CD4-positive, alpha-beta T cell (primary cell): ENCODE measurements at places on chromosomes 5 and 9.

DNA sequence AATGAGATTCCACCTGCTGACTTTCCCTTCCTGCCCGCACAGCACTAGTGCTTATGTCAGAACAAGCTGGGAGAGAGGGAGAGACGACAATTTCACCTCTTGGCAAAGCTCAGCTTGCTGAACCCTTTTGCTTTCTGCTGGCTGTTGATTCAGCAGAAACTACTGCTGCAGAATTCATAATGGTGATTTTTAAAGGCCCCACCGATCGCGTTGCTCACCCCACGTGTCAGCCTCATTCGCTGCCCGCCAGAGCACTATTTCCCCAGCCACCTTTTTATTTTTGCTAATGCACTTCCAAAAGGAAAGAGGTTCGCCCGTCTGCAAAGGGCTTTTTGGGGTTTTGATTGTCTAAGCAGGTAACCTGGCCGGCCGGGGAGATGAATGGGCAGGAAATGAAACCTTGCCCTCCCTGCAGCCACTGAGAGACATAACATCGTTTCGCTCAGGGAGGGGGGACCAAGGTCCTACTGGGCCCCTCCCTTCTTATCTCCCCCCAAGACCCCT lies 1.3 kb downstream of the PPP2R2B start:
- H3K27me3 ChIP-seq = peaks cover 6% of the 10 kb centered on the region
- H3K36me3 ChIP-seq = no peaks in the 10 kb centered on the region
- no peak for DNase-seq
- H3K4me3 ChIP-seq = peak overlapping the region; percentile 69
- H3K27ac ChIP-seq = no peak overlapping the region

DNA sequence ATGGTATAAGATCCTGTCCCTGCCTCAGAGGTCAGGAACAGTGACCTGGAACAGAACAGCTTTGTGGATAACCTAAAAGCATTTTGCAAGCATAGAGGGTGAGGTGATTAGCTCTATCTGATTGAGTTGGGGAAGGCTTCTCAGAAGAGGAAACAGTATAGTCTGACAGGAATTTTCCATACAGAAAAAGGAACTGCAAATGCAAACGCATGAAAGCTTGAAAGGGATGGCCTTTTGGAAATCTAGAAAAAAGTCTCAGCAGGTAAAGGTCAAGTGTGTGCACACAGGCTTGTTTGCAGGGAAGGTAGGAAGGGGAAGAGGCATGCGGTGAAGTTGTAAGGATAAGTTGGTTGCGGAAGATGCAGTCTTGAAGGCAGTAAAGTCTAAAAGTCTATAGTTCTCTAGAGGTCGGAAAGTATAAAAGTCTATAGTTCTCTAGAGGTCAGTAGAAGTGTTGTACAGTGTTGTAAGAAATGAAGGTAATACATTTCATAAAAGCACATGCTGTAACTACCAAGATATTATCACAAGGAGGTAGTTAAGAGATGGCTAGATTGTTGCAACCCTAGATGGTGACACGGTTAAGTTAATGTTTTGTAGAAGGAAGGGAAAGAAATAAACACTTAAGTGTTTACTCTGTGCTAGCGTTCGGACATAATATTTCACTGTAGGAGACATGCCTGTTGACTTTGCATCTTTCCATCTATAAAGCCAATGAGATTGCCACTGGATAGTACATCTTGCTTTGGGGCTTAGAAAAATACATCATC lies 16.7 kb upstream of the HSPB3 start:
- H3K4me1 ChIP-seq = peaks cover 10% of the 10 kb centered on the region
- DNase-seq = no peak
- H3K36me3 ChIP-seq = no peaks in the 10 kb centered on the region
- no peak overlapping the region for H3K4me3 ChIP-seq

- no peak for DNase-seq
- no peaks in the 10 kb centered on the region for H3K4me1 ChIP-seq
- H3K27me3 ChIP-seq = no peaks in the 10 kb centered on the region
- H3K4me3 ChIP-seq = no peak overlapping the region
- H3K36me3 ChIP-seq = no peaks in the 10 kb centered on the region
- H3K27ac ChIP-seq = no peak overlapping the region
These were observed 316.1 kb downstream of the TLE1 start for GRCh38 chr9:81373294-81373693.

- H3K4me3 ChIP-seq = no peak overlapping the region
- no peaks in the 10 kb centered on the region for H3K36me3 ChIP-seq
- no peaks in the 10 kb centered on the region for H3K4me1 ChIP-seq
- H3K27me3 ChIP-seq = no peaks in the 10 kb centered on the region
- no peak for DNase-seq
These were observed 197.4 kb downstream of the CSNK1G3 start for GRCh38 chr5:123709422-123709821.

DNA sequence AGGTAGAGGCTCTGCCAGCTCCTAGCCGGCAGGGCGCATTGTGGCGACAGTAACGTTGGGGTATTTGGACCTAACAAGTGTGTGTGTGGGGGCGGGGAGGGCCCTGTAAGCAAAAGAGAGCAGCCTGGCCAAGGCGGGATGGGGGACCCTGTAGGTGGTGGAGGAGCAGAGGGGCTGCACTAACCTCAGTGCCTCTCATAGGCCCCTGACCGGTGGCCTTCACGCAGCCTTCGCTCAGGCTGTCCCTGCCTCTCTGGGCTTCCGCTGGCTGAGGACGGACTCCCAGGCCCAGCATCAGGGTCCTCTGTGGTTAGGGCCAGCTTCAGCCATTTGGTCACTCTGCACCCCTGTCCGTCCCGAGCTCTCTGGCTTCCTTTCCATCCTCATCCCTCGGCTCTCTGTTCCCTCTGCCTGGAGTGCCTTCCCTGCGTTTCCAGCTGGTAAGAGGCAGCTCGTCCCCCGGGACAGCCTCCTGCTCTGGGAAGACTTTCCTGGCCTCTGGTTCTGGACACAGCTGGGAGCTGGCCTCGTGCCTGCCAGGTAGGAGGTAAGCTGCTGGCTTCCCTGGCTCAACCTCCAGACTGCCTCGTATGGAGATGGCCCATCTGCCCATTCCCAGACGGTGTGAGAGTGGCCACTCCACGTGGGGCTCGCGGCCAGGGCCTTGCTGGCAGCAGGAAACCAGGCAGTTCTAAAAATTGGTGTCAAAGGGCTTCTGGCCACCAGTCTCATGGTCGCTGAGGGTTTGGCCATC lies 39.3 kb upstream of the PHYKPL start:
- no peaks in the 10 kb centered on the region for H3K36me3 ChIP-seq
- H3K4me1 ChIP-seq = no peaks in the 10 kb centered on the region
- no peak overlapping the region for H3K27ac ChIP-seq
- no peaks in the 10 kb centered on the region for H3K27me3 ChIP-seq
- DNase-seq = no peak

DNA sequence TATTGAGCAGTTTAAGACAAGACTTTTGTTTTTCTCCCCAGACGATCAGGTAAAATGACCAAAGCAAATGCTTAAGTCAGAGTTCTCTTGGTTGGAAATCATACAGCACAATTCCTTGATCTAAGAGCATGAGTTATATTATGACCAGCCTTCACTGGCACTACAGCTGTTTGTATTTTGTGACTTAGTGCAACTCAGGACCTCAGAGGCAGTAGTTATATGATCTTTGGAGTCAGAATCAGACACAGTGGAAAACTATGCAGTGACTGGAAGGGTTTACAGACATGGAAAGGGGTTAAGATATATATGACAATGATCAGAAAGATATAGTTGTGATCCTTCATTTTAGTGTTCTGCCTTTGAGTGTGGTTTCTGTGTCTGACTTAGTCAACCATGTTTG lies 24.3 kb downstream of the RAD23B start:
- peaks cover 43% of the 10 kb centered on the region for H3K36me3 ChIP-seq
- H3K4me1 ChIP-seq = peaks cover 8% of the 10 kb centered on the region
- H3K27me3 ChIP-seq = no peaks in the 10 kb centered on the region
- H3K27ac ChIP-seq = no peak overlapping the region
- H3K4me3 ChIP-seq = no peak overlapping the region
- no peak for DNase-seq

DNA sequence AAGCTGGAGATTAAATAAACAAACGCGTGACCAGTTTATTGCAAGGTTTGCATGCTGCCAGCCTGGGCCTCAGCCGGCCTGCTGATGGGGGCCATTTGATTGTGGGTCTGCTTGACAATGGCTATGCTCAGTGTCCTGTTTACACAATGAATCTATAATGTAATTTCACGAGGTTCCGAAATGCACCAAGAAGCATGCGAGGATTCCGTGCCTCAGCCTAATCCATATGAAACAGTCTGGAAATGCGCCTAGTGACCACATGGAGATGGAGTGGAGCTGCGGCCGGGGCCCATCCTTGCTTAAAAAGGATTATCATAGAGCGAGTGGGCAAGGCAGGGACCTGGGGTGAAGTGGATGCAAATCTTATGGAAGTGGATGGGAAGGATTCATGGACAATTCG lies 382.4 kb downstream of the CDK5RAP2 start:
- no peak for DNase-seq
- H3K4me3 ChIP-seq = no peak overlapping the region
- H3K27me3 ChIP-seq = no peaks in the 10 kb centered on the region

DNA sequence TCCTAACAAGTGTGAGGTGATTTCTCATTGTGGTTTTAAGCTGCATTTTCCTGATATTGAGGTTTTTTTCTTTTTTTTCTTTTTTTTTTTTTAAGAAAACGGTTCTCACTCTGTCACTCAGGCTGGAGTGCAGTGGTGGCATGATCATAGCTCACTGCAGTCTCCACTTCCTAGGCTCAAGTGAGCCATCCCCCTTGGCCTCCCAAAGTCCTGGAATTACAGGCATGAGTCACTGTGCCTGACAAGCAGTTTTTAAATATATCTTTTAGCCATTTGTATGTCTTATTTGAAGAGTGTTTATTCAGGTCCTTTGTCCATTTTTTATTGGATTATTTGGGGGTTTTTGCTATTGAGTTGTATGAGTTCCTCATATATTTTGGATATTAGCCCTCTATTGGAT lies 53.8 kb downstream of the GCNT1 start:
- H3K4me3 ChIP-seq = no peak overlapping the region
- DNase-seq = no peak
- H3K36me3 ChIP-seq = no peaks in the 10 kb centered on the region
- no peaks in the 10 kb centered on the region for H3K4me1 ChIP-seq
- H3K27ac ChIP-seq = no peak overlapping the region

- peaks cover 25% of the 10 kb centered on the region for H3K4me1 ChIP-seq
- no peaks in the 10 kb centered on the region for H3K36me3 ChIP-seq
- no peak overlapping the region for H3K27ac ChIP-seq
- no peak for DNase-seq
These were observed 76.5 kb upstream of the HSPA9 start for GRCh38 chr5:138651767-138652117.

DNA sequence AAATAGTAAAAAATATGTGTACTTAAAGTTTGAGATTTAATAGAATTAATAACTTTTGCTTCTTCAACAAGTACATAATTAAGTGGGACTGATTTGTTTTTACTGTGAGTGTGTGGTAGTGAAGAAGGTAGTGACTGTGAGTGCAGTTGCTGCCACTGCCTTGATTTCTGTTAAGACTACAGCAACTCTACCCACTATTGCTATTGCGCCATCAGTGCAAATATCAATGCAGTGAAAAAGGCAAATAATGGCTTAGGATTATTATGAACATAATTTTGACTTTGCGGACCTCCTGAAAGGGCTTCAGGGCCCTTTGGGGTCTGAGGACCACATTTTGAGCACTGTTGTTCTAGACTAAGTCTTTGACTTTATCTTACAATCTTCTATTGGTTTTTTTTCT lies 112.0 kb upstream of the PITX1 start:
- H3K27me3 ChIP-seq = no peaks in the 10 kb centered on the region
- H3K4me1 ChIP-seq = no peaks in the 10 kb centered on the region
- no peak for DNase-seq
- no peaks in the 10 kb centered on the region for H3K36me3 ChIP-seq
- no peak overlapping the region for H3K27ac ChIP-seq

DNA sequence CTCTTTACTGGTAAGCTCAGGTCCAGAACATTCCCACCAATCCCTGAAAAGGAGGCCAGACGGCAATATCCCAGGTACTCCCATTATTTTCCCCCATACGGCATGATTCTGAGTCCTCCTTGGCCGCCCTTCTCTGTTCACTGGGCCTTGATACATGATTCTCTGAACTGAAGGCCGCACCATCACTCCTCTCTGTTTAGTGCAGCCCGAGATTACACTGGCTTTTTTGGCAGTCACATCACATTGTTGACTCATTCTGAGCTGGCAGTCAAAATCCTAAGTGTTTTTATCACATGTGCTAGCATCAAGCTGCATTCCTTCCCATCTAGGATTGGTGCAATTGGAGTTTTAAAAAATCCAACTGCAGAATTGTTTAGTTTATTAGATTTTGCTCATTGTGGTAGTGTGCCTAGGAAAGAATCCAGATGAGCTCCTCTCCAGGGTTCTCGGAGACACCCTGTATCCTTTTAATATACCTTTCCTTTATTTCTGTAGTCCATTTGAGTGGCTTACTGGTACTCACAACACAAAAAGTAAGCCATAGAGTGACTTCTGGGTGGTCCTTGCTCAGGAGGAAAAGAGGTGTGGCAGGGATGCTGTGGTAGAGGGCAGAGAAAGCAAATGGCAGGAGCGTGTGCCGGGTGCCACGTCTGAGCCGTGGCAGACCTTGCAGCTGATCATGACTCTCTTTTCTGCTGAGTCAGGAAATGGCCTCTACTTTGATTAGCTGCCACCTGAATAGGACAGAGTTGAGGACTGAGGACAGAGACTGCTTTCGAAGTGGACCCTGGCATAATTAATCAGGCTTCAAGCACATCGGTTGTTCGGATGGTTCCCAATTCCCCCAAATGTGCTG lies 121.1 kb upstream of the IL12B start:
- H3K36me3 ChIP-seq = no peaks in the 10 kb centered on the region
- no peak overlapping the region for H3K4me3 ChIP-seq
- no peak overlapping the region for H3K27ac ChIP-seq
- peaks cover 5% of the 10 kb centered on the region for H3K4me1 ChIP-seq
- no peaks in the 10 kb centered on the region for H3K27me3 ChIP-seq
- no peak for DNase-seq

DNA sequence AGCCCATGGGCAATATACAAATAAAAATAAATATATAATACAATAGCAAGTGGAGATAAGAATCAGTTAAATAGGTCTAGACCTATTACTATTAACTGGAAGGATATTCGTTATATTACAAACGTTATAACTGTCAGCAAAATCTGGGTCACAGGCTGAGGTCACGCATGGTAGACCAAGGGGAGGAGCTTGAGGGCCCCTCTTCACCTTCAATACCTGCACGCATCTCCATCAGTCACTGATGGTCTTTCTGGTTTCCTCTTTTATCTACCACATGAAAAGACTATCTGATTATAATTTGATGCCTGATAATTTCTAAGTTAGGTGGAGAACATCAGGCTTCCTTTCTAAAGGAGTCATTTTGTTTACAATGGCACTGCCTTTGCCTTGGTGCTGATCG lies 43.2 kb downstream of the MAT2B start:
- DNase-seq = no peak
- H3K27ac ChIP-seq = no peak overlapping the region
- no peak overlapping the region for H3K4me3 ChIP-seq
- H3K36me3 ChIP-seq = no peaks in the 10 kb centered on the region

DNA sequence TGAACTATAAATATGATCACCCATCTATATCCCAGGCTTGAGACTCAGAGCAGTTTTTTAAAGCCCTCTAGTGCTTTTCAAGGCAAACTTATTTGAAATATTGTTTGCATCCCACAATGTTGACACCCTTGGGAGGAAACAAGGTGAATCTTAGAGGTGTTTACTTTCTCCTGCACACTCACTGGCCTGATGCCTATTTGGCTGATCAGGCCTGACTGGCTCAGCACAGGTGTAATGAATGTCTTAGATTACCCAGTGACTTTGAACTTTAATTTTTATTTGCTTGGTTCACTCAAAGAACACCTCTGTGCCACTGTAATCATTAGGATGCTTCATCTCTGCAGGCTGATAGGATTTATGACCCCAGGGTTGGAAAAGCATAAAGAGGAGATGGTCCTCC lies 158.3 kb downstream of the KCTD16 start:
- H3K4me3 ChIP-seq = no peak overlapping the region
- DNase-seq = no peak
- H3K27ac ChIP-seq = no peak overlapping the region
